NCI-H460 (cell line): ENCODE measurements at places on chromosomes 2 and 18.

GRCh38 chr2:151350579-151351195 lies 6.7 kb upstream of the TNFAIP6 start:
- DNase-seq, result no peak

- no peak for DNase-seq
These were observed 7.8 kb upstream of the CCDC141 start for GRCh38 chr2:179057737-179058136.

- no peak for DNase-seq
These were observed 68.4 kb downstream of the NXPH2 start for GRCh38 chr2:138711812-138712211.

DNA sequence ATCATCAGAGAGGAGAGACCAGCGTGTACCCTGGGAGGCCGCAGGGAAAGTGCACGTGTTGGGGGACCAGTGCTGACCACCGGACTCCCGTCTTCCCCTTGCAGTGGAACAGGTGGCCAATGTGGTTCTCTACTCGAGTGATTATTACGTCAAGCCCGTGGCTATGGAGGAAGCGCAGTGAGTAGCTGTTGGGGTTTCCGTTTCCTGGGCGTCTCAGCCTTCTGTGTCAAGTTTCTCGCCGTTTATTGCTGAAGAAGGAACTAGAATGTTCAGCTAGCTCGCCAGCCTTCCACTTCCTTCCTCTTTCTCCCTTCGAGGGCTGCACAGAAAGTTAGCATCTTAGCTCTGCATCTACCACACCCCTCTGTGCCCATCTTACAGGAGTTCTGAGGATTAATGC lies 22.8 kb upstream of the DGKD start:
- DNase-seq, result no peak

GRCh38 chr18:45993438-45993837 lies 26.3 kb upstream of the EPG5 start:
- DNase-seq, result peak; percentile 51

DNA sequence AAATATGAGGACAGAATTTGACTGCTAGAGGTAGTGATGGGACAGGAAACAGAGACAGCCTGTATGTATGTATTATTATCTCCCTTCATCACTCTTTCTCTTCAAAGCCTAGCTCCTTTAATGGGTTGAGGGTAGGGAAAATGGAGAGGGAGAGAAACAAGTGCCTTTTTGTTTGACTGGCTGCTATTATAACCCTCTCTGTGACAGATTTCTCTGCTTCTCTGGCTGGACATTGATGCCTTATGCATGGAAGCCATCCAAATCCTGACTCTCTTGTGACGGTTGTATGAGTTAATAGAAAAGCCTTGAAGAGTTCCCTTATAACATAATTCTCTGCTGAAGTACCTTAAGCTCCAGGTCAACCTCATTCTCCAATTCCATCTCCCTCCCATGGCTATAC lies 118.5 kb upstream of the COL5A2 start:
- no peak for DNase-seq

DNA sequence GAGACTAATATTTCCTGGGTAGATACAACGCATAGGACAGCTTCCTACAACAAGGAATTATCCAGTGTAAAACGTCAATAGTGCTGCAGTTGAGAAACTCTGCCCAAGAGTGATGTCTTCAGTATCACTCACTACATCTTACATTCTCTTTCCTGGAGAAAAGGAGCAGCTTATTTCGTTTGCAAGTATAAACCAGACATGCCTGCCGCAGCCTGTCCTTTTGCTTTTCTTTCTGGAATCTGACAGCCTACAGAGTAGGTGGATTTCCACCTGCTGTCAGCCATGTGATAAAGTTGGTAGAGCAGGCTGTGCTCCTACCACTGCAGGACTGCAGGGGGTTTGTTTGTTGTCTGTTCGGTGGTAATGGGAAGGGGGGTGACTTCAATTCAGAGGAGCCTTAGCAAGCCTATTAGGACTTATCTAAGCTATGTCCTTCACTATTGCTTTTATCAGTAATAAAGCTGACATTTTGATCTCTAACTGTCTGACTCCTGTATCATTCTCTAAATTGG lies 439.1 kb downstream of the GRB14 start:
- DNase-seq, result no peak

GRCh38 chr2:173606619-173607248 lies 252.1 kb downstream of the CDCA7 start:
- no peak for DNase-seq

GRCh38 chr18:75198036-75198435 lies 10.9 kb downstream of the PTGR3 start:
- no peak for DNase-seq

GRCh38 chr2:221676566-221677172 lies 104.6 kb upstream of the EPHA4 start:
- DNase-seq, result no peak

- no peak for DNase-seq
These were observed 27.1 kb downstream of the SEPTIN10 start for GRCh38 chr2:109586687-109587086.

DNA sequence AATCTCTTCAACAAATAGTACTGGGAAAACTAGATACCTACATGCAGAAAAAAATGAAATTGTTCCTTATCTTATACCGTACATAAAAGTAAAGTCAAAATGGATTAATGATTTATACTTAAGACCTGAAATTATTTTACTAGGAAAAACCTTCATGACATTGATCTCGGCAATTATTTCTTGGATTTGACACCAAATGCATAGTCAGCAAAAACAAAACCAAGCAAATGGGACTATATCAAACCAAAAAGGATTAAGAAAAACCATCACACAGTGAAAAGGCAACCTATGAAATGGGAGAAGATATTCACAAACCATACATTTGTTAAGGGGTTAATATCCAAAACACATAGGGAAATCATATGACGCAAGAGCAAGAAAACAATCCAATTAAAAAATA lies 433.6 kb downstream of the LRATD1 start:
- DNase-seq, result no peak

GRCh38 chr18:45621061-45621511 lies 5.8 kb downstream of the SLC14A2 start:
- DNase-seq, result peak; percentile 28

GRCh38 chr2:73862987-73863386 lies 29.8 kb upstream of the ACTG2 start:
- DNase-seq, result no peak
